ENCODE measurements at places on chromosomes 3 and 15.

DNA sequence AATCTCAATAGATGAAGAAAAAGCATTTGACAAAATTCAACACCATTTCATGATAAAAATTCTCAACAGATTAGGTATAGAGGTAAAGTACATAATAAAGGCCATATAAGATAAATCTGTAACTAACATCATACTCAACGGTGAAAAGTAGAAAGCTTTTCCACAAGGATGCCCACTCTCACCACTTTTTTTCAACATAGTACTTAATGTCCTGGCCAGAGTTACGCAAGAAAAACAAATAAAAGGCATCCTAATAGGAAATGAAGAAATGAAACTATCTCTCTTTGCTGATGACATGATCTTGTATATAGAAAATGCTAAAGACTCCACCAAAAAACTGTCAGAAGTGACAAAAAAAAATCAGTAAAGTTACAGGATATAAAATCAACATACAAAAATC lies 33.0 kb downstream of the THBS1 start:
- DNase-seq = no peak

GRCh38 chr3:131922356-131922755 lies 112.5 kb downstream of the CPNE4 start:
- DNase-seq = no peak

DNA sequence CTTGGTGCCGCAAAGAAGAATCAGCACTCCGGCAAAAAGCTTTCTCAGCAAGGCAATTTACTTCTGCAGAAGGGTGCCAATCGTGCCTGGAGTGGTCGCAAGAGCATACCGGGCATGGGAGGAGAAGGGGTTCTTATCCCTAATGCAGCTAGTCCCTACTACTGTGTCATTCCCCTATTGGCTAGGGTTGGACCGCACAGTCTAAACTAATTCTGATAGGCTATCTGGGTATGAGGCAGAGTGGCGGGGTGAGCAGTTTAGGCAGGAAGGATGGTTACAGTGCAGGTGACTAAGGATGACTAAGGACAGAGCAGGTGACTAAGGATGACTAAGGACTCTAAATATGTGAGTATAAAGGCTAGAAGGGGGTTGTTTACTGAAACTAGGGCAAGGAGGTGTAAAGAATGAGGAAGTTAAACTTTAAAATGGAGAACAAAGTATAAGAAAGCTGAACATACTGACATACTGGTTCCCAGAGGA lies 52.9 kb downstream of the PGBD4 start:
- no peak for DNase-seq

DNA sequence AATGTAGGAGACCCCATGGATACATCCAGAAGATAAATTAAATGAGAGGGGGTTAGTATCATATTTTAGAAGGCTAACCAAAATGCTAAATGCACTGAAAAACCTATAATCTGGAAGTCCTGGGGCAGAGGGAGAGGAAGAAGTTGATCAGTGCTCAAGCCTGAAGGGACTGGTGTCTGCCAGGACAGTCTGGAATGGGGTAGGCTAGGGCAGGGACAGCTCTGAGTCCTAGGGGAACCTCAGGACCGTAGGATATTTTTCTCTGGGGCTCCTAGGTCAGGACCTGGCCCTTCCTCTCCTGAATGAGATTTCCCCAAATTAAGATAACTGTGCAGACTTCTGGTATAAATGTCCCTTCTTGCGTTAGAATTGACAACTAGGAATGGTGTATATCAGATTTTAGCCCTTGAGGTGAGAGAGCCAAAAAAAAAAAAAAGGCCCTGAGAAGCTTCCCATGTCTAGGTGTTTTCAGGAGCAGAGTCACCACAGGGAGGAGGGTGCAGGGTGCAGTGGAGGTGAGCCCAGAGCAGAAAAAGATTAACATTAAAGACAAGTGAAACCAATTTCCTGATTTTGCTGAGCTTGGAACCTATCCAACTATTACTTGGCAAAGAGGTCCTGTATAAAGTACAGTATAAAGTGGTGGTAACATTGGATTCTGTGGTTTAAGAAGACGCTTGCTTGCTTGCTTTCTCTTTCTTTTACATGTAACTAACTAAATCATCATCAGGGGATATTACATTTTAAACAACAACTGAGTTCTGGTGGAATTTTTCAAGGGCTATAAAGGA lies 63.5 kb downstream of the HACD2 start:
- DNase-seq = peak; percentile 87

DNA sequence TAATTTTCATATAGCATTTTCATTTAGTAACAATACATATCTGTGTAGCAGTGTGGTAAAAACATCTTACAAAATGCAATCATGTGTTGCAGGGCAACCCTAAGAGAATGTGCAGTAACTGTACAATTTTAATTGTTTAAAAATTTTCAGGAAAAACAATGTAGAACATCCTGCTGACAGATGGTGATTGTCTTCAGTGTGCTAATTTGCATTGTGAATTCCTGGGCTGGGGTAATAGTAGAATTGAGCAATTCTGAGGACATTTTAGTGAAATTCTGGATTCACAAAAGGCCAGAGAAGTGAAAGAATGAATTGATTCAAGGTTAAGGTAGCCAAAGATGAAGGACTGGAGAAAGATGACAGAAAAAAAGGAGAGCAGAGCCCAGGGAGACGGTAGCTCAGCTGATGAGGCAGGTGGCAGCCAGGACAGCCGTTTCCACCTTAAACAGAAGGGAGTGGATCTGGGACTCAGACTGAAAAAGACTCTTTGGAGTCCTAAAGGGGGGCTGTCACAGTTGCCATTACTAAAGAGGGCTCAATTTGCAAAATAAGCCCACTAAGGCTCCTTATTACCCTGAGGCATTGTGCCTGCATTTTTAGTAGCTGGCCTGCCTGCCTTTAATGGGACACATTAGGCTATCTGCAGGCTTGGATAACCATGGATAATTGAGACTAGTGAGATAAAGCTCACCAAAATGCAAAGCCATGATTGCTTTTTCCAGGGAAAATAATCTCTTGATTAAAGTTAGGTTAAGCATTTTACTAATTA lies 8.6 kb downstream of the MAP3K13 start:
- DNase-seq = no peak

- no peak for DNase-seq
Observed at GRCh38 chr3:38916706-38917105, 100.7 kb upstream of the SCN10A start.

DNA sequence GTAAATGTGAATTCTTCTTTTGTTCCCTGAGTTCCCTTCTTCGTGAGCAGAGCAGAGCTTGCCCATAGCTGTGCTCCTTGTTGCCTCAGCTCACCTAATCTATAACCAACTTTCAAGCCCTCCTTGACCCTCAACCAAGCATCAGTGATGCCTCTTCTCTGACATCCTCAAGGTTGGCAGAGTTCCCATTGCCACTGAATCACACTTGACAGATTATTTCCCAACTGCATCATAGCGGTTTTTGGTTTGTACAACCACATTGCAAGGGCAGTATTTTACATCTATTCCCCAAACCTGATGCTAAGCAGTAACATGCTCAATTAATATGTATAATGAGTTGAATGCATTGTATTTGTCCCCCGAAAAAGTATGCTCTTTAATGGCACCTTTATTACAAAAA lies 133.0 kb upstream of the SNTN start:
- no peak for DNase-seq

DNA sequence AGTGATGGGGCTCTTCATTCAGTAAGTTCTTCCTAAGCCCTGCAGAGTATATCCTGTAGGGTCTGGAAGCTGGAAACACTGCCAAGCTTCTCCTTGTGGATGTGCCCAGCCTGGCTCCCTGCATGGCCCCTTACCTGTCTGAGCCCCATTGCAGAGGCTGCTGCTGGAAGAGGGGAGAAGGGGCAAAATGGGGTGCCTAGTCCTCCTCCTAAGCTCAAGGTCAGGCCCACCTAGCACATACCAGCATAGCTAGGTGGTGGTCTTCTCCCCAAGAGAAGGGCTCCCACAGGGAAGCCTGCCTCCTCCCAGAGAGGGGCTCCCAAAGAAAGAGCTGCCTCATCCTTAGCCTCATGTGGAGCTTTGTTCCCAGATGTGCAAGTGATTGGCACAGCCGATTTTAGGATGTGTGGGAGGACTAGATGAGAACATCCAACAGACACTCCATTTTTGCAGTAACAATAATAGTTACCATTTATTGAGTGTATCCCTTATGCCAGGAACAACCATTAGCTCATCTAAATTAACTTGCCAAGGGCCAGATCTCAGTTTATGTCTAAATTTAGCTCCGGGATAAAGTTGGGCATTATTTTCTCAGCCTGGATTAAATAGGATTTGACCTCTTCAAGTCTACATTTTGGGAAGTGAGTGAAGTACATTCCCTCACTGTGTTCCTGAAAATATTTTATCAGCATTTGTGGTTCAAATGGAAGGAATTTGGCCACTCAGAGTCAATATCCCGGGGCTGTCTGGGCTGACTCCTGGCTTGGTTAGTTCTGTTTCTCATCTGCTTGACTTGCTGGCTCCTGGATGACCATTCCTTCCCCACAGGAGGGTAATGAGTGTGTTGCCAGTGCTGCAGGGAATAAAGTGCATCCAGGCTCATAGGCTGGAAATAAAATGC lies 291.1 kb upstream of the ROPN1 start:
- no peak for DNase-seq

GRCh38 chr3:156150434-156151066 lies 30.2 kb downstream of the KCNAB1 start:
- DNase-seq = peak; percentile 69

DNA sequence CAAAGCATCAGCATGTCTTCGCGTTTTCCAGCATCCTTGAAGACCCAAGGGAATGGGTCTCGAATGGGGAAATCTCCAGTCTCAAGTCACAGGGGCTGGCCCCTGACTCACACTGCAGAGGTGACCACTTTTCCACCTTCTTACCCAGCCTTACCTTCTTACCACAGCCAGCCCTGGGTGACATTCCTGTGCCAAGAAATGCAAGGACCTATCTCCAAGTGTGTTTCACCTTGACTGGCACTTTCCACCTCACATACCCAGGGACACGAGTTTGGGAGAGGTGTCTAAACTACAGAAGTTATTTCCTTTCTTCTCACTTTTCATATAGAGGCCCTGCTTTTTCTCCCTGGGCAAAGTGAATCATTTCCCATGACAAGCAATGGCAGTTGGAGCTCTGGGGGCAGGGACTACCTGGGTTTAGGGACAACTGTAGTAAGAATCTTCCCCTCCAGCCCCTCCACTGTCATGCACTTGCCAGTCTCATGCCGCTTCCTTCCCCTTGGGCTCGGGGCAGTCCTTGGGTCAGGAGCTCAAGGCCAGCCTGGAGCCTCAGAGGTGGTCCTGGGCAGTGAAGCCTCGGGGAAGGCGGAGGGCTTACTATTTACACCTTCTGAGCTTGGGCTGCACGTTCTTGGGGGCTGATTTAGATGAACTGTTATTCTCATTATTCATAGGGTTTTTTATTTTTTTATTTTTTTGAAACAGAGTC lies 16.8 kb downstream of the PAQR5 start:
- DNase-seq = no peak

DNA sequence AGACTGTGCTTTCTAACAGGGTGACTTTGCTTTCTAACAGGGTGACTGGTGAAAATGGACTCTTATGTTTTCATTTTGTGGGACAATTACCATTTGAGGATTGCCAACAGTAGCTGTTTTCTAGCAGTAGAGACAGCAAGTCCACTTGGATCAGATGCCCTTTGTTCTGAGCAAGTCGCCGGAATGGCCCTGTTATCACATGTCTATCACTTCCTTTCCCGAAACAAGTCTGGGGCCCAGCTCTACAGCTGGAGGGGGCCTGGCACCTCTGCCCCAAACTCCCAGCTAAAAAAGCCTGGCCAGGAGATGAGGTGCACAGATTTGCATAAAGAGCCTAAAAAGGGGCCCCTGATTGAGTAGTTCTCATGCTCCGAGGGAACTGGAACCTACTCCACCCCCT lies 44.6 kb downstream of the THBS1 start:
- no peak for DNase-seq

- DNase-seq = no peak
Observed at GRCh38 chr3:185335799-185336198, 27.1 kb upstream of the MAP3K13 start.

DNA sequence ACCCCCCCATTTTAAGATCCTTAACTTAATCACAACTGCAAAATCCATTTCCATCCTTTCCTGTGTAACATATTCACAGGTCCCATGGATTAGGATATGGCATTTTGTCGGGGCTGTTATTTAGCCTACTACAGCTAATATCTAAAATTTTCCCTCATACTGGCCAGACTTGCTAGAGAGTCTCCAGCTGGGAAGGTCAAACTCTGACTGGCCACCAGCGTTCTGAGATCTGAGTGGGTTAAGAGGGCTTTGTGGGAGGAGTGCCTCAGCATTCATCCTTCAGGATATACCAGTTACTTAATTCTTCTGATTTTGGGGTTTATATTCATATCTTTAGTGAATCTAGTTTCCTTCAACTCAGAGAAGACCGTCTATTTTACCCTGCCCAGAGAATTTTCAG lies 17.7 kb downstream of the TM4SF18 start:
- DNase-seq = no peak

- DNase-seq = no peak
Observed at GRCh38 chr3:147407114-147407497, 763 bp upstream of the ZIC4 start.

DNA sequence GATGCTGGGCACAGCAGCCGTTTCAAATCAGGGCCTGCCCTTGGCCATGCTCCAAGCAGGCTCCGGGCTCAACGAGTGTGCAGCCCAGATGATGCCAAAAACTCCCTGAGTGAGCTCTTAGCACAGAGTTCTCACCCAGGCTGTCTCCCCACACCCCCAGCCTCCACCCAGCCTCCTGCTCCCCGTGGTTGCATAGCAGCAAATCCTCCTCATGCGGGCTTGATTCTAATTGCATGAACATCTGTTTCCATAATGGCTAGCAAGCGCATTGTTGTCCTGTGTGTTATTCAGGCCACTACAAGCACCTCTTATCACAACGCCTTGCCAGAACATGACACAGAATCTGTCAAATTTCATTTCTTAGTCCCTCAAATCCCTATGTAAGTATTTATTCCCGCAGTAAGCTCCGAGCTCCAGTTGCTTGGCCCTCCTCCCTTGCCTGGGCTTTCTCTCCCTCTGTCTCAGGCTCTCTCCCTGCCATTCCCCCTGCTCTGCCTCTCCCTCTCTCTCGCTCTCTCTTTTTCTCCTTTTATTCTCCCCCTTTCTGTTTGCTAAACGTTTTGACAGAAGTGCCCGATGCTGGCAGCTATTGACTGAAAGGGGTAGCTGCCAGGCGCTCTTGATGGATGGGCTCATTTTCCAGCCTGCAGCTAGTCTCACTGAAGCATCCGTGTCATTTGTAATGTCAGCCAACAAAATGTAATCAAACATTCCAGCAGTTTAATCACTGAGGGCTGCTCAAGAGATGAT lies 306.5 kb downstream of the IL20RB start:
- DNase-seq = no peak

DNA sequence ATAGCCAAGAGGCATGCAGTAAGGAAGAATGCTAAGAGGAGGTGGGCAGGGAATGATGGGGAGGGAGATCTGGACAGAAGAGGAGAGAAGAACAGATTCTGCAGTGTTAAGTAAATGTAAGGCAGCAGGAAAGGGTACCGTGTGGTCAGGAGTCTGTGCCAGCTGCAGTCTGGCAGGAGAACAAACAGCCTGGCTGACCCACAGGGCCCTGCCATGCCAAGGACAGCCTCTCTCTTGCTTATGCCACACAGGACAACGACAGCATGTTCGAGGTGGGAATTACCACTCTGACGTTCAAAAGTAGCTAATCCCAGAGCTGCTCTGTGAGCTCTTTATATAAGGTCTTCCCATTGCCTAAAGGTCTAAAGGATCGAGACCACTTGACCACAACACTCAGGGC lies 31.3 kb downstream of the DAPK2 start:
- no peak for DNase-seq

- no peak for DNase-seq
Observed at GRCh38 chr3:54720604-54721003, 207.3 kb downstream of the LRTM1 start.

Measured in RPMI8226 (cell line).